ENCODE measurements at places on chromosomes 12 and 14.

- no peak for DNase-seq
Measured at GRCh38 chr12:118053071-118053985, 7.7 kb downstream of the WSB2 start.

DNA sequence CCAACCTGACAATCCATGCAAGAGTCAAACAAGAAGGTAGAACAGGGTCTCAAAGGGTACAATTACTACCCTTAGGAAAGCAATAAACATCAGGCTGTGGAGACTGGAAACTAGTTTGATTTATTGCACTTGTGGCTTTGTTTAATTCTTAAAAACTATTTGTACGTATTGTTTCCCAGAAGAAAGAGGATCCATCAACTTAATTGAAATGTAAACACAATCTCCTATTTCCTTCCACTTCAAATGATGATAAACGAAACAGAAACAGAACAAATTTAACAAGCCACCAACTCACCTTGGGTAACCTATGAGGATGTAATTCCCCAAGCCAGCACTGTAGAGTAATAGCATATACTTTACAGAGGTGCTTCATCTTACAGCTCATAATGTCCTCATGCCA is 8.0 kb downstream of the STXBP6 start:
- DNase-seq, result no peak

DNA sequence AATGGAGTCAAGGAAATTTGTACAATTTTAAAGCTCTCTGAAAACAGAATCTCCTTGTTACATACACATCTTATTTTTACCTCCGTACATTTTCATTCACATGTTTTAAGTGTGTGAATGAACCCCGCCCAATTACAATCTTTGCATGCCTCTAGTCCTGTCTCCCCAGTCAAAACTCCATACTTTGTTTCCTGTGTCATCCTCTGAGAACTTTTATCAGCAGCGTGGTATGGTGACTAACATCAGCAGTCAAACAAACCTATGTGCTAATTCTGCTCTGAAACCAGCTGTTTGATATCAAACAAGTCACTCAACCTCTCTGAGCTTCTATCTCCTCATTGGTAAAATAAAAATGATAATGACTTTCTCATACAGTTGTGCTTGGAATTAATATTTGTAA is 15.8 kb upstream of the ERGIC2 start:
- DNase-seq, result no peak

- DNase-seq, result no peak
Measured at GRCh38 chr12:52763991-52764390, 13.2 kb downstream of the KRT76 start.

DNA sequence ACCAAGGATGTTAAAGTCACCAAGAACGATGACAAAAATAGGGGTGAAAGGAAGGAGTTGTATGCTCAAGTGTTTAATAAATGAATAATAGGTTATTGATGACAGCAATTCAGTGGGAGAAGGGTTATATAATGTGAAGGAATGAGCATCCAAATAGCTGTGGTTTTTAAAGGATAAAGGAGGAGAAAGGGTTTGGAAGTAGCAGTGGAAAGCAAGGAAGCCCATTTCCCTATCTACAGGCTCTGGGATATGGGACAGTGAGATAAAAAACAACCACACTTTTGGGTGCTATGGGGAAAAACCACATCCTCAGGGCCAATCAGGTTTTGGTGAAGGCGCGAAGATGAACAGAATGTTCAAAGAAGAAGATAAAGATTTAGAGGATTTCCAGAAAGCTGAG is 258.6 kb downstream of the ZFP36L1 start:
- no peak for DNase-seq

- DNase-seq, result no peak
Measured at GRCh38 chr14:99853206-99853605, 60.0 kb downstream of the EML1 start.

DNA sequence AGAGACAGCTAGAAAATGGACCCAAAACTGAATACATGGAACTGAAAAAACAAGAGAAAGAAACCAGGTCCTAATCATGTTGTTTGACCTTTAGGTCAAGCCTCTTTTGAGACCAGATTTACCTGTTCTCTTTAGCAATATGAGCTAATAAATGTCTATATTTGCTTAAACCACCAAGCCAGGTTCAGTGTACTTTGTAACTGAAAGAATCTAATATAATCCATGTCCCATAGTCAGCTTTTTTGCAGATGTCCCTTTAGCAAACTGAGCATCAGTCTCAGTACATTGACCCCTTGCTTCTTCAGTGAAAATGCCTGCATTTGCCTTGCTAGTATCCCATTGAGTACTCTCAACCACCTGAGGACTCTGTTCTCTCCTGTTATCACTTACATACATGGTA is 61.7 kb downstream of the PLCZ1 start:
- no peak for DNase-seq

DNA sequence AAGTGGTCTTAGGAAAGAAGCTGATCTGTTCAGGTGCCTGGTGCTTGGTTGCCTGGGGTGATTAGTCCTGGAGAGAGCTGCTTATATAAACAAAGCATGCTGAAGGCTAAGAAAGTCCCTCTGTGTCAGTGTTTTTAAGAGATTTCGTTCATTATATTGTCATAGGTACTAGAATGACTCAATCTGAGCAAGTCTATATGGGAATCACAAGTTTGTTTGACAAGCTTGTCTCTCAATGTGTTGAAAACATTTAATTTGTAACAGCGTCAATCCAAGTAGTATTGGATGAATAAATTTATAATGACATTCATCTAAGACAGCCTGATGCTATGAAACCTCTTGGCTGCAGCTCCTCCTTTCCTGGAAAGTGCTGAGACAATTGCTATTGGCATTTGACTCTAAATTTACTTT is 256.3 kb downstream of the TMTC2 start:
- DNase-seq, result no peak

- no peak for DNase-seq
Measured at GRCh38 chr12:118633071-118633470, 256.7 kb downstream of the SUDS3 start.

GRCh38 chr14:92389598-92390158 is 66.7 kb downstream of the SLC24A4 start:
- no peak for DNase-seq

- no peak for DNase-seq
Measured at GRCh38 chr12:132329720-132330548, 545 bp upstream of the GALNT9 start.

DNA sequence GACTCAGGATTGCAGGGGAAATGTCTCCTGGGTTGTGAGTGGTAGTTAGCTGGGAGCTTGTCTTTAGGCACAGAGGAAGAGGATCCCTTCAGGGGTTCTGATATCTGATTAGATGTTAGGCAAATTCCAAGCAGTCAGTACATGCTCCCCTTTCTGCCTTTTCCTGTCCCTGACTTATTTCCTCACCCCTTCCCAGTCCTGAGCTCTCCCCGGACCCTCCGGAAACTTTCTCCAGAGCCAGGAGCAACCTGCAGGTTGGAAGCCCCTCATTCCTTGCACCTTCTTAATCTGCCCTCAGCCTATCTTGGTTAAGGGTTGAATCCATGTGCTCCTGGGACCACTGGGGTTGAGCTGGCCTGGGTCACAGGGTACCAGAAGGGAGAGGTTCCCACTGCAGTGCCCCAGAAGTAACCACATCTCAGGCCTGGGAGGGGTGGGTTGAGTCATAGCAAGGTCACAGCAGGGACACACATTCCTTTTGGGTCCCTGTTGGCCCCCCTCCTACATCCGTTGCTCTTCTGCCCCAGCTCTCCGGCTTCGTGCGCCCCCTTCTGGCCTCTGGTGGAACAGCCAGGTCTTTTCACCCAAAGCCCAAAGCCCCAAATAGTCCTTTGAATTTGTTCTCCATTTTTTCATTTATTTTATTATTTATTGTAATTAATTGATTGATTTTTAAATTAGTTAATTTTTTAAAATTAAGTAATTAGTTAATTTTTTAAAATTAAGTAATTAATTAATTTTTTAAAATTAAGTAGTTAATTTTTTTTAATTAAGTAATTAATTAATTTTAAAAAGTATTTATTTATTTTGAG is 1.8 kb downstream of the IGFBP6 start:
- peak; percentile 97 for DNase-seq

DNA sequence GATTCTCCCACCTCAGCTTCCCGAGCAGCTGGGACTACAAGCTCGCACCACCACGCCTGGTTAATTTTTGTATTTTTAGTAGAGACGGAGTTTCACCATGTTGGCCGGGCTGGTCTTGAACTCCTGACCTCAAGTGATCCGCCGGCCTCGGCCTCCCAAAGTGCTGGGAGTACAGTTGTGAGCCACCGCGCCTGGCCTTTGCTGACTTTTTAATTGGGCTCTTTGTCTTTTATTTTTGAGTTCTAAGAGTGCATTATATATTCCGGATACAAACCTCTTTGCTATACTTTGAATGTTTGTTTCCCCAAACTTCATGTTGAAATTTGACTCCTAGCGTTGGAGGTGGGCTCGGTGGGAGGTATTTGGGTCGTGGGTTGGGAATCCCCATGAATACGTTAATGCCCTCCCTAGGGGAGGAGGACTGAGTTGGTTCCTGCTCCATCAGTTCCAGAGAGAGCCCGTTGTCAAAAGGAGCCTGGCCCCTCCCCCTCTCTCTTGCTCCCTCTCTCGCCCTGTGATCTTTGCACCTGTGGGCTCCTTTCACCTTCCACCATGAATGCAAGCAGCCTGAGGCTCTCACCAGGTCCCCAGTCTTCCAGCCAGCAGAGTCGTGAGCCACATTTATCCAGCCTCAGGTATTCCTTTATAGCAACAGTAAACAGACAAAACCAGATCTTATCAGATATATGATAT is 103.2 kb upstream of the EVL start:
- no peak for DNase-seq

GRCh38 chr12:26606911-26607310 is 226.1 kb downstream of the ITPR2 start:
- DNase-seq, result no peak

- DNase-seq, result no peak
Measured at GRCh38 chr14:105891631-105892452, 365.5 kb downstream of the TMEM121 start.

- no peak for DNase-seq
Measured at GRCh38 chr12:5479761-5480160, 47.9 kb downstream of the NTF3 start.

- no peak for DNase-seq
Measured at GRCh38 chr12:132430838-132431774, 58.8 kb upstream of the FBRSL1 start.

- DNase-seq, result peak; percentile 90
Measured at GRCh38 chr12:64088431-64089349, 133.4 kb downstream of the KICS2 start.

- no peak for DNase-seq
Measured at GRCh38 chr12:124363353-124363965, 68.6 kb downstream of the RFLNA start.

DNA sequence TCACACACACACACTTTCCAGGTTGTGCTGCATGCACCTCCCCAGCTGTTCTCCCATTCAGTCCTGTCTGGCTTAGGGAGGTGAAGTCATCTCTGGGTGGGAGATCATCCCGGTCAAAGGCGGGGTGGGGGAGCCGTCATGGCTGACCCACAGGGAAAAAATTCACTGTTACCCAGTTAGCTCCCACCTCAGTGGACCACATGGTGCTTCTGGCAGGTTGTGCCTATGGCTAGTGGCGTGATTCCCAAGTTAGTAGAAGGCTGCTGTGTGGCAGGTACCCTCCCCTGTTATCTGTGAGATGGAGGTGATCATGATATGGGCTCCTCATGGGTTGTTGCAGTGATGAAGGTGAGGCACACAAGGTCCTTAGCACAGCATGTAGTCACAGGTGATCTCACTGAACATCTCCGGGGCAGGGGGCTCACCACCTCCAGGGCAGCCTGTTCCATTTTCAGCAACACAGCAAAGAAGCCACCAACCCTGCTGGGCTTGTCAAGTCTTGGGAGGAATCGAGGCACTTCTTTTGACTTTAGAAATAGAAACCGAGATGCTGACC is 154.9 kb upstream of the CCND2 start:
- no peak for DNase-seq

DNA sequence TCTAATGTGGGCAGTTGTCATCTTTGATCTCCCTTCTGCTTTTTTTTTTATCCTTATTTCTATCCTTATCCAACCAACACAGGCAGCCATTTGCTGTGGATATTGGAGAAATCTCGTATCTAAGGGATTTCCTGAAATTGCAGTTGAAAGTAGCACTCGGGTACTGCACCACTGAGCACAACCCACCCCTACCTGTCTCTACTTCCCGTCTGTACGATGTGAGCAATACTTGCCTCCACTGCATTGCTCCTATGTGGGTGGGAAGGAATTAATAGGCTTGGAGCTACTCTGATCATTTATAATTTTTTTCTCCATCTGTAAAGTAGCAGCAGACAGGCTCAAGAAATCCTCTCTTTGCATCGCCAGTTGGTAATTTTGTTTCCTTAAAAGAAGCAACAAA is 300.4 kb downstream of the SNAPC1 start:
- DNase-seq, result no peak

- no peak for DNase-seq
Measured at GRCh38 chr14:54489731-54490444, 1.1 kb upstream of the GMFB start.

DNA sequence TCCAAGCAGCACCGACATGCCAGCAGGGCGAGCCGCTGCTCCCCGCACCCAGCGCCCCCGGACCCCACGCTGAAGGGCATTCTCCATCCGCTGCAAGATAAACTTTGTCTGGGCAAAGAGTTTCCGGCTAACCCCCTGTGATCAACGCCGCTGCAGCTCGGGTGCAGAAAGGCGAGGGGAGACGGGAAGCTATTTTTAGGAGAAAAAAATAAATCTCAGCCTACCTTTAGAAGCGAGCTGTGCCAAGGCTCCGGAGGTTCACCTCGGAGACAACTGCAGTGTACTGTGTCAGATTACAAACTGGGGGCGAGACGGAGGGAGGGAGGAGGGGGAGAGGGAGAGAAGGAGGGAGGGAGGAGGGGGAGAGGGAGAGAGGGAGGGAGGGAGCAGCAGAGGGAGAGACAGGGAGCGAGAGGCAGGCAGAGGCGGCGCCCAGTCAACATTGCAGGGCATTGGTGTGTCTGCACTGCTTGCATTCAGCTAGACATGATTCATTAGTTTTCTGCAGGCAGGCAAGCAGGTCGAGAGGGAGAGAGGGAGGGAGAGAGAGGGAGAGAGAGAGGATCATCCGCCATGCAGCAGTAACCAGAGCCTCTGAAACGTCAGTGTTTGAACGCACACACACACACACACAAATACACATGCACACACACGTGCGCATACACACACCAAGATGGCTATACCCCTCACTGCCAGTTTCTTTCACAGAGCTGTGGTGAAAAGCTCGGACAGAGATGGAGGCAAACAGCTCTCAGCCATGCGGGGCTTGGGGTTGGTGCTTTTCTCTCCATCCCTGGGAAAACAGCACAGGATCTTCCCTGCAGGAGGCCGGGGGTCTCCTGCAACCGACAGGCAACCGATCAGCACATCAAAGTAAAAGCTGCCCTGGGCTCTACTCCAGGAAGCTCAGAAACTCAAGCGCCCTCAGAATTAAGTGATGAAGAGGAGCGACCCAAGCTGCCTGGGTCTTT is at the start of gene RIMBP2:
Gene RIMBP2, minus strand, starts transcription at position 302 of the 971 bp plus-strand sequence. CDS start 237,286 bp downstream, outside the sequence.
- DNase-seq, result no peak

DNA sequence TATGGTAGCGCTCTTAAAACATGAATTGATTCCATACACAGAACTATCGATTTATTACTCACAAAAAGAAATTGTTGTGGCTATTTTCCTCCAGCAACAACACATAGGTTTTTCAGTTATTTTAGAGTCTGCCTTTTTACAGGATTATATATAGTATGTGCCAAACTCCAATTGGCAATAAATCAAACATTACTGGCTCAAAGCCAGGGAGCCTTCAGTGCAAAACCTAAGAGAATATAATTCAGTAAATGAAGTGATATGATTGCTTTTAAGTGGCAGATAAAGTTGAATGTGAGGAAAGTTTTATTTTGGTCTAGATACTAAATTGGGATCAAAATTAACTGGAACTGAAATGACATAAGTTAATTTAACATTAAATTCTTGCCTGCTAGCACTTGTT is 234.8 kb downstream of the PIK3C2G start:
- DNase-seq, result no peak
